Right hindlimb (tissue), 1 donor: ENCODE measurements at places on chromosomes 4 and X.

DNA sequence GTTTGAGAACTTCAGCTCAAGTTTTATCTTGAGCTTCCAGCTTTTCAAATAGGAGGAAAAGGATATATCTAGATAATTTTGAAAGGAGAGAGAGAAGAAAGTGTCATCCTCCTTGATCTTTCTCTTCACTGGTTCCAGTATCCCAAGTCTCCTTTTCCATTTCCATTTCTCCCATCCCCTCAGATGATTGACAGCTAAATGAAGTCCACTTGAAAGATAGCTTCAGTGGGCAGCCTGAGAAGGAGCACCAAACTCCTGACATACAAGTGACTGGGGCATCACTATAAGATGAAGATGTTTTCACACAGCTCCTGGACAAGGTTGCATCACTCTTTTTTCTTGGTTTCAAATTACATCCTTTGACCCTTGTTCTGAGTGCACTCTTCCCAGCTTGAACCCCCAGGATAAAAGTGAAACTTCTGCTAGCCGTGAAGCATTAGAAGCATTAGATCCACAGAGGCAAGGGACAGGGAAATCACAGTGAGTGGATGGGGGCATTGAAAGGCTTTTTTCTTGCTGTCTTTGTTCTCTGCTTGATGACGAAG is 17.5 kb upstream of the MAGEA10 start:
- no peak for DNase-seq

GRCh38 chr4:37749398-37749988 is 63.3 kb upstream of the RELL1 start:
- DNase-seq = no peak

- DNase-seq = no peak
Observed at GRCh38 chr4:169603312-169603711, 9.1 kb downstream of the NEK1 start.

DNA sequence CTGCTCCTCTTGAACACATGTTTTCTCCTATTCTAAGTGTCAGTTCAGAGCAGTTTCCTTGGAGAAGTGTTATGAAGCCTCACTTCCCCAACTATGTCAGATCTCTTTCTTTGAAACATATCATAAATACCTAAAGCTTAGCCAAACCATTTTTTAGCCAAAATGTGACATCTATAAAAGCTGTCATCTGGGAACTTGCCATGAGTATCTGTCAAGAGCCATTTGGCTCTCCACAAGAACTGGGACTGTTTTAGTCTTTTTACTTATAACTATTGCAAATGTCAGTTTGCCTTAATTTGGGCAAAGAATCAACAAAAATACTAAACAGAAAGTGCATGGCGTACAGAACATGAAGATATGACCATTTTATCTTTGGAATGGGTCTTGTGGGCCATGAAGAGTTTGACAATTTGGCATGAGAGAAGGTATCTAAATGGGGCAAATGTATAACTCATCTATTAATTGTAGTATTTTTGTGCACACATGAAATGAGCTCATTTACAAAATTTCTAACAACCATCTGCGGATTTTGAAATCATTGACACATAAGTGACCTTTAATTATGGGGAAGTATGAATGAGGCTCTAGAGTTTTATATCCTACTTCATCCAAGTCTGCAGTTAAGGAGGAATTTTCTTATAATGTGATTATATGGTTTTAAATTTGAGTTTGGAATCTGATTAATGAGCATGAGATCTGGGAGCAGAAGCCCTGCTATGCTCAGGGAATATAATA is 129.1 kb upstream of the PACRGL start:
- no peak for DNase-seq

GRCh38 chrX:44183329-44183728 is 160.1 kb downstream of the EFHC2 start:
- DNase-seq = no peak

DNA sequence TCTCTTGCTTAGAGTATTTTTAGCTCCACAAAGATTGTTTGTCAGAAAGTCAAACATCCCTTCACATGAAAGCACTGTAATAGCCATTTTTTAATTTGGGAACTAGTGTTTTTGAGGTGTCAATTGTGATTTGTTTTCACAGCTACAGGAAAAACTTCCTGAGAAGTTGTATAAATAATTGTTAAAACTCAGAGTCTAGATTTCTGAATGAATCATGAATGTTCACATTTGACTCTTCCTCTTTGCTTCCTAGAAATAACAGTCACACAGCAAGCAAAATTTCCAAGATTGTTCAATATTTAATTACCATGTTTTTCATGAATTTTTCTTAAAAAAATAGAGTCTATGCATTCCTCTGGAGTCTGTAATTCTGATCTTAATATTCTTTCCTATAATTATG is 156.9 kb upstream of the SLC7A11 start:
- DNase-seq = no peak

DNA sequence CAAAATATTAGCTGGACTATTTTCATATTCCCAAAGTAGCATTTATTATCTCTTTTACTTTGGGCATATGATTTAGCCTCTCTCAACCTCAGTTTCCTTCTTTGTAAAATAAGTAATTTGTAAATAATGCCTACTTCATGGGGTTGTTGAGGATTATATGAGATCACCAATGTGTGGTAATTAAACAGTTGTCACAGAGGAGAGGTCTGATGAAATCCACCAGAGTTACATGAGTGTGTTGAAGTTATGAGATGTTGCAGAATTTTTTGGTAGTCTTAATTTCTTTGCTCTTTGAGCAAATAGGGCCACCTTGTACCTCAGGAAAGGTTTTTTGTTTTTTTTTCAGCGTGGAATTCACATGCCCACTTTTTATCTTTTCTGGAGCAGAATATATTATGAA is 1.4 kb downstream of the COX7B start:
- no peak for DNase-seq

GRCh38 chr4:83356899-83357661 is 22.4 kb upstream of the HPSE start:
- no peak for DNase-seq

DNA sequence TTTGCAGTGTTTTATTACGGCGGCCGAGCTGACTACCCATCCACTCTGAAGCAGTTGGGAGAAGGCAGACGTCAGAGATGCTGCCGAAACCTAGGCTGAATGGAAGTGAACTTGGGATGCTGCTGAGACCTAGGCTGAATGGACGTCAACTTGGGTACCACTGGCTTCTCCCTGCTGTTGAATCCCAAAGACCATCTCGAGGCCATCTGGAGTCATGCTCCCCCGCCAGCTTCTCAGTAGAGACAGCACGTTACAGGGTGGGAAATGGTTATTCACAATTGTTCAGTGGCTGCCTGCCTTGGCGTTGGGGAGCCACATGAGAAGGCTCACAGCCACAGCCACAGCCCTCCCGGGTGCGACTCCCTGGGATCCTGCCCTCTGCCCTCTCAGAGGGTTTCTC is 40.9 kb downstream of the P2RY8 start:
- no peak for DNase-seq

DNA sequence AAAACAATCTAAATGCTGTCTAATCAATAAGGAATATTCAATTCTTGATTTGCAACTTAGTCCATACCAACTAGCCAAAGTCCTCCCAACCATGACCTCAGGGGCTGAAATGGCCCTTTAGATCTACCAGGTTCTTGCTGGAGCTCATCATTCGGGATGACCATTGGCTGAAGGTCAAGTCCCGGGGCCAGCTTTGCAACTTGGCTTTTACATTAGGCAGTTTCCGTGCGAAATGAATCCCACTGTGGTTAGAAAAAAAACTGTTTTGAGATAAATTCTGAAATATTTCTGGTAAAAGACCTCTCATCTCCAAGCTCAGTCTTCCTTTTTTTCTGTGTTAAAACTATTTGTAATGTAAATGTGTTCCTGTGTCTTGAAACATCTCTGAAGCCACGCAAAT is 178.6 kb downstream of the TENM3 start:
- DNase-seq = no peak

DNA sequence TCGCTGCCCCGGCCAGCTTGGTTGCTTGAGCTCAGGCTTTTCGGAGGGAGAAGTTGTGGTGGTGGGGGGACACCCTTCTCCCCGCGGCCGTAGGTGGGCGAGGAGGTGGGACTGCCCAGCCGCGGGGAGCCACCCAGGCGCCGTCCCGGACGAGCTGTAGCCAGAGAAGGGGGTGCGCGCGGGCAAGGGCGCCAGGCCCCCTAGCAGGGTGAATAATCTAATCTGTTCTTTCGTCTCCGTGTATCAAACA is 3.1 kb downstream of the MID1IP1 start:
- DNase-seq = no peak

GRCh38 chrX:67961516-67961915 is 417.7 kb downstream of the AR start:
- no peak for DNase-seq
